ENCODE measurements at places on chromosomes 3 and 15.

DNA sequence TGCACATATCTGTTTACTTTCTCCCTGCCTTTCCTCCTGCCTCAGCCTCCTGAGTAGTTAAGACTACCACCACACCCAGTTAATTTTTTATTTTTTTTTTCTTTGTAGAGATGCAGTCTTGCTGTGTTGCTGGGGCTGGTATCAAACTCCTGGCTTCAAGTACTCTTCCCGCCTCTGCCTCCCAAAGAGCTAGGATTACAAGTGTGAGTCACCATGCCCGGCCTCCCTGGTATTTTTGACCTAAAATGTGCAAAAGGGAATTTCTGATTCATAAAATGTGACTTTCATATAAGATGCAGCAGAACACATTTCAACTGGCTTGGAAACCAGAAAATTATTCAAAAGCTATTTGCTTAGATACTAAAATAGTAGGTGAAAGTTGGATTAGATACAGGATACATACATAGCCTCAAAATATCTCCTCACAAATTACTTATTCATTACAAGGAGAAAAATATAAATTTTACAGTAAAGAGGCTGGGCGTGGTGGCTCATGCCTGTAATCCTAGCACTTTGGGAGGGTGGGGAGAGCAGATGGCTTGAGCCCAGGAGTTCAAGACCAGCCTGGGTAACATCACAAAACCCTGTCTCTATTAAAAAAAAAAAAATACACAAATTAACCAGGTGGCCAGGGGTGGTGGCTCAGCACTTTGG is 32.0 kb downstream of the MAP4 start:
- DNase-seq = peak; percentile 74

- no peak for DNase-seq
Measured at GRCh38 chr3:102038477-102039142, 189.3 kb downstream of the NFKBIZ start.

DNA sequence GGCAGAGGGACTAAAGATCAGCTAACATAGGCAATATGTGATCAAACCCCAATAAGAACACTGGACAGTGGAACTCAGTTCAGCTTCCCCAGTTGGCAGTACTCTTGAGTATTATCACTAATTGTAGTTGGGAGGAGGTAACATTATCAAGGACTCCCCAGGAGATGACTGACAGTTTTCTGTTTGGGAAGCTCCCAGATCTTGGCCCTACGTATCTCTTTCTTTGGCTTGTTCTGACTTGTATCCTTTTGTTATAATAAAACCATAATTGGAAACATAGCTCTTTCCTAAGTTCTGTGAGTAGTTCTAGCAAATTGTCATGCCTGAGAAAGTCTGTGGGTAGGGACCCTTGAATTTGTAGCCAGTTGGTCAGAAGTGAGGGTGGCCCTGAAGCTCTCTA is 316.4 kb downstream of the ZNF621 start:
- no peak for DNase-seq

GRCh38 chr3:71485896-71486295 is 97.6 kb downstream of the FOXP1 start:
- DNase-seq = no peak

DNA sequence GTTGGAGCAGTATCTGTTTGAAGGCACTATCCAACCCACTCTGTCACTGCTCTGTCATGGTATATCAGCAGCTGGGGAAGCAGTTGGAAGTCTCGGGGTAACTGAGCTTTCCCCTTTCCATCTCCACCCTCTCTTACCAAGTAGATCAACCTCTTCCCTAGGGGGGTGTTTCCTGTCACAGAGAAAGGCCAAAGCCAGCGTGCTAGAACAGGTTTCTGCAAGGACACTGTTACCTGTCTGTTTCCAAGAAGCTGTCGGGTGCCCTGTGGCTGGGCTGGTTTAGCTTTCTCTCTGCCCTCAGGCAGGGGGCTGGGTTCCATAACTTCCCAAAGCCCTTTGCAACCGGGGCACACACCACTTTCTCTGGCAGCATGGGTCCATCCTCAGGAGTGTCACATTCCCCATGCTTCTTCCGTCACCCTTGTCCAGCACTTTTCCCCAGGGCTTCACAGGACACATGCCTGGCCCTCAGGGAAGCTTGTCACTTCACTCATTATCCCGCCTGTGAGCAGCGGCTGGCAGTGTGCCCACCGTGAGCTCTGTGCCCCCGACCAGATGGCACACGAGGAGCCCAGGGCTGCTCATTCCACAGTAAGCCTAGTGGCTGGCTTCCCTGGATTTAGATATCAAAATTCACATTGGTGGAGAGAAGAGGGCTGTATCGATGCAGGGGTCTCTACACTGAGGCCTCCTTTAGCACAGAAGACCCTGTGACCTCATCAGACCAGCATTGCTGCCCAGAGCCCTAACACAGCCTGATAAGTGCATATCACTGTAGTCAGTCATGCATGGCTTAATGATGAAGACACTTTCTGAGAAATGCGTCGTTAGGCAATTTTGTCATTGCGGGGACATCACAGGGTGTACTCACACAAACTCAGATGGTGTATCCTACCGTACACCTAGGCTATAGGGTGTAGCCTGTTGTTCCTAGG is 205.8 kb downstream of the SLCO3A1 start:
- DNase-seq = no peak

DNA sequence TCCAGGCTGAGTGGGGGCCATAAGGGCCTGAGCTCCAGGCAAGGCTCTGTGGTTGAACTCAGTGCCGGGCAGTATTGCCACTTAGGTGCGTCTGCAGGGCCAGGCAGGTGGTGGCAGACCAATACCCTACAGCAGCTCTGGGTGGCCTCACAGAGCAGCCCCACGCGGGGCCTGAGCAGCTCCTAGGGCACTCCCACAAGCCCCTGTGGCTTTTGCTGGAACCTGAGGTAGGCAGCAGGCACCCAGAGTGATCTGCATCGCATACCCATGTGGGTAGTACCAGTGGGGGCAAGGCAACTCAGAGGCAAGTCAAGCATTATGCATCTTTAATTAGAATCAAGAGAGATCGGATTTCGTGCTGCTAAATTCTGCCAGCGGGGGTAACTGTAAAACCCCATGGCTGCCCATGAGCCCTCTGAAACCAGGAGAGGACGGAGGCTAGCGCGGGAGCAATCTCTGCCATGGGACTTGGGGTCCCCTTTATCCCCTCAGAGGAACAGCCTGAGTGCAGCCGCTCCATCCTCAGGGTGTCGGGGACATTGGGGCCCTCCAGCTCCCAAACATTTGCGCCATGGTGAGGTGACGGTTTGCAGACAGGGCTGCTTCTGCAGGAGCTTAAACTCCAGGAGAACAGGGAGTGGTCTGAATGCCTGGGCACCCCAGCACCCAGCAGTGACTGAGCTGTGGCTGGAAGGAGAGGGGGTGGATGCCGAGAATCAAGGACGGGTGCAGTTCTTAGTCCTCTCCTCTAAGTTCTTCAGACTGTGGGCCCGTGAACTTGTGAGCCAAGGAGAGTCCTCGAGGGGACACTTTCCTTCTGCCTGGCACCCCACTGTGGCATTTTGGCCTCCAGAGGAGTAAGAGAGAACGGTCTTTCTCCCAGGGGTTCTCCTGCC is 62.4 kb upstream of the PCSK6 start:
- no peak for DNase-seq

DNA sequence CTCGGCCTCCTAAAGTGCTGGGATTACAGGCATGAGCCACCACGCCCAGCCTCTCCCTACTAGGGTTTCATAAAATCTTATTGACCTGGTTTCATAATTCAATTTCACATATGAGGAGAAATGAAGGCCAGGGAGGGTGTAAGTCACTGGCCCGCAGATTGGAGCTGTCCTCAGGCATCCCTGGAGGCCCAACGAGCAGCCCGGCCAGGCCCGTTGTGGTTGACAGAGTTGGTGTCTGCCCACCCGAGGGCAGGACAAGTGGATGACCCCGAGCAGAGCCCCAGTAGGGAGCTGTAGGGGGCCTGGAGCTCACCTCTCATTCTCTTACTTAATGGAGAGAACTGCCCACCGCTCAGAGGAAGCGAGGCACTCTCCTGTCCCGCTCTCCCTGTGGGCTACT is 78.9 kb downstream of the CPN2 start:
- no peak for DNase-seq

Measured in AG10803 (cell line).